Hippocampal formation (tissue), 2 donors: ENCODE measurements at places on chromosomes 13 and 19.

DNA sequence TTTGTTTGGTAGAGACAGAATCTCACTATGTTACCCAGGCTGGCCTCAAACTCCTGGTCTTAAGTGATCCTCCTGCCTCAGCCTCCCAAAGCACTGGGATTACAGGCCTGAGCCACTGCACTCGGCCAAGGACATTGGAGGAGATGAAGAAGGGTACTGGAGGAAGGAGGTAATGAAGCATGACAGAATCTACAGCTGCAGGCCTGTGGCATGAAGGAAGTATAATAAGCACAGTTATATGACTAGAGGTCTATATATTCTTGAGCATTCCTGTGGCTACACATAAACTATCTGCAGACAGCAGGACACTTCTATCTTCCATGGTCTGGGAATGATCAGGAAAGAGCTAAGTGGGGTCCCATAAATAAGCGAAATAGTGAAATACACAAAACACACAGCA is 18.2 kb downstream of the ZNF565 start:
- no peak for DNase-seq

GRCh38 chr19:18264971-18265540 is 9.2 kb downstream of the IQCN start:
- DNase-seq = no peak

DNA sequence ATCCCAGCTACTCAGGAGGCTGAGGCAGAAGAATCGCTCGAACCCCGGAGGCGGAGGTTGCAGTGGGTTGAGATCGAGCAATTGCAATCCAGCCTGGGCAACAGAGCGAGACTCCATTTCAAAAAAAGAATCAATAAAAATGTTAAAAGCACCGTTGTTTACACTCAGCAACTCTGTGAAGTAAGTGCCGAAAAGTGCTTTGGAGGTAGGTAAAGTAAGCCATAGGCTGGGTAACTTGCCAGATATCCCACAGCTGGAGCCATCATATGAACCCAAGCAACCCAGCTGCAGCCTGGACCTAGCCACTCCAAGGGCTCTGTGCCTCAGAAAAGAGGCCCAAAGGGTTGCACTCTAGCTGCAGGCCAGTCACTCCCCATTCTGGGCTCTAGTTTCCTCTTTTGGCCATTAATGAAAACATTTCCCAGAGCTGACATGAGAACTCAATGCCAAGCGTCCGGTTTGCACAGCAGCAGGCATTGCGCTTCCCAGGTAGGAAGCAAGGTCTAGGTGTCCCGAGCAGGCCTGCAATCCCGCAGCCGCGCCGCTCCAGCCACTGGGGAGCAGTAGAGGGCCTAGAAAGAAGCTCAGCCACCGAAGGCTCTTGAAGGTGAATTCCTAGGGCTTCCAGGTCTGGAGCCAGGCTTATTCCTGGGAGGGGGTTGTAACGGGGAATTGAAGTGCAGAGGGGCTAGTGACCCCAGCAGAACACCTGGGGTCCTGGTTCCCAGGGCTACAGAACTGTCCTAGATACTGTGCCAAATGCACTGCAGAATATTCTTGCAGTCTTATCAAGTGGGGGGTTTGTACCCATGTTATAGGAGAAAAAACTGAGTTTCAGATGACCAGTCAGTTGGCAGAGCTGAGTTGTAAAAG is 4.1 kb upstream of the CD79A start:
- DNase-seq = peak; percentile 24

- peak; percentile 81 for DNase-seq
Observed at GRCh38 chr19:15779756-15780476, 7.5 kb upstream of the OR10H5 start.

DNA sequence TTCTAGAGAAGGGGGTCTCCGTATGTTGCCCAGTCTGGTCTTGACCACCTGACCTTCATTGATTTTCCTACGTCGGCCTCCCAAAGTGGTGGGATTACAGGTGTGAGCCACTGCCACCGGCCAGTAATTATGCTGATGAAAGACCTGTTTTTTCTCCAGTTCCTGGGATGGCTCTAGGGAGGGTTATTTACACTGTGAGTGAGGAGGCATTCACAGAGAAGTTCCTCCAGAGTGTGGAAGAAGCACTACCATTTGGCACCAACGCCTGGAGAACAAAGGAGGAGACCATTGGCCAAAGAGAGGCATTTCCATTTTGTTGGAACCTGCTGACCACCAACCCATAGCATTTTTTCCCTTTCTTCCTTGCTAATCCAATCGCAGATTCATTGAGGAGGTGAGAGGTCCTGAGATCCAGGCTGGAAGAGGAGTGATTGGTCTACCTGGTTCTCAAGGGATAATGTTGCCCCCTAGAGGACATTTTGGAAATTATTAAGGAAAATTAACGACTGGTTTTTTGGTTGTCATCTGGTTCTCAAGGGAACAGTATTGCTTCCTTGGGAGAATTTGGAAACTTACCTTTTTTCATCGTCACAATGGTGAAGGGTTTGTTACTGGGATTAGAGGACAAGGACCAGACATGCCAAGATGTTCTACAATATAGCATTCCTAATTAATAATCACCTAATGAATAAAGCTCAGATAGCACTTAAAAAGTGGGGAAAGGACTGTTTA is 5.5 kb upstream of the SAE1 start:
- no peak for DNase-seq

DNA sequence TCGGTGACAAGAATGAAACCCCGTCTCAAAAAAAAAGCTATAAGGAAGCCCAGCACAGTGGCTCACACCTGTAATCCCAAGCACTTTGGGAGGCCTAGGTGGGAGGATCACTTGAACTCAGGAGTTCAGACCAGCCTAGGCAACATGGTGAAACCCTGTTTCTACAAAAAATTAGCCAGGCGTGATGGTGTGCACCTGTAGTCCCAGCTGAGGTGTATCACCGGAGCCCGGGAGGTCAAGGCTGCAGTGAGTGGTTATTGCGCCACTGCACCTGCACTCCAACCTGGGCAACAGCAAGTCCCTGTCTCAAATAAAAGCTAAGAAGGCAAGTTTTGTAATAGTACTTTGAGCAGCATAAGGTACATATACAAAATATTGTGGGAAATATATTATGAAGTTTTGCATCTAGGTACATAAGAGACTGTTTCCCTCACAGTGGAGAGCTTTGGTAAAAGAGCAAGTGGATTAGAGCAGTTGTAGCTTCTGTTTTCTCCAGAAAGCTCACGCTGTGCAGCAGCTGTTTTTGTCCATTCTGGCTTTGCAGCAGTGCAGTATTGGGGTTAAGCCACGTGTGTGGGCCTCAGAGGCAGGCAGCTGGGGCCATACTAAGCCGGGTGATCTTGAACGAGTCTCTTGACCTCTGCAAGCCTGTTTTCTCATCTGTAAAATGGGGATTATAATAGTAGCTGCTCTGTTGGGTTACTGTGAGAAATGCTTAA is 35.4 kb downstream of the ARHGAP35 start:
- no peak for DNase-seq

- DNase-seq = no peak
Observed at GRCh38 chr19:17075864-17076542, 426 bp downstream of the MYO9B start.

DNA sequence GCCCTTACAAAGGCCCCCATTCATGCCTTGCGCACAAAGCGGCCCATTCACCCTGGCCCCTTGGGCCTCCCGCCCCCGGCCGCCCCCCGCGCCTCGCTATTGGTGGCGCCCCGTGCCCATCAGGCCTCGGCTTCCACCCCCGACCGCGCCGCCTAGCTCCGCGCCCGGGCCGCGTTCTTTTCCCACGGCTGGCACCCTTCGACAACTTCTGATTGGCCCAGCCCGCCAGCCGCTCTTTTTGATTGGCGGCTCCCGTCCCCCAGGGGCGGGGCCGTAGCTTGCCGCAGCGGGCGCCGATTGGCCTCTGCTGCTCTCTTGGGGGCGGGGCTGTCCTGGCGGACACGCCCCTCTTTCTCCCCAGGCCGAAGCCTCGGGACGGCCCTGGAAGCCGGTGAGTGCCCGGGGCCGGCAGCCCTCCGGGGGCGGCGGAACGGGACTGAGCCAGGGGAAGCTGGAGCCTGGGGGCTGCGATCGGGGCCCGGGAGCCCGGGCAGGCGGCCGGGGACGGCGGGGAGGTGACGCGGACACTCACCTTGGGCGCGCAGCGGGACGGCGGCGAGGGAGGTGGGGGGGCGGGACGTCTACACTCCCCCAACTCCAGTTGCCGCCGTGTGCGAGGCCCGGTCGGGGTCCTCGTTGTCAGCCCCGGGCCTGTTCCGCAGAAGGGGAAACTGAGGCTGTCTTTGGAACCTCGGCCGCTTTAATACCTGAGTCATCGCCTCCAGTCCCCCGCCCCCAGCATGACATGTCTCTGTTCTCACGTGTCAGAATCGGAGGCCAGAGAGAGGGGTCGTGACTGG is at the start of gene MYH14:
Gene MYH14 (plus strand): TSS at position 342 of the 800 bp plus-strand sequence. CDS start 6,744 bp downstream, outside the sequence.
- DNase-seq = peak; percentile 96

- DNase-seq = peak; percentile 32
Observed at GRCh38 chr13:27353166-27353583, 71.2 kb upstream of the GTF3A start.

DNA sequence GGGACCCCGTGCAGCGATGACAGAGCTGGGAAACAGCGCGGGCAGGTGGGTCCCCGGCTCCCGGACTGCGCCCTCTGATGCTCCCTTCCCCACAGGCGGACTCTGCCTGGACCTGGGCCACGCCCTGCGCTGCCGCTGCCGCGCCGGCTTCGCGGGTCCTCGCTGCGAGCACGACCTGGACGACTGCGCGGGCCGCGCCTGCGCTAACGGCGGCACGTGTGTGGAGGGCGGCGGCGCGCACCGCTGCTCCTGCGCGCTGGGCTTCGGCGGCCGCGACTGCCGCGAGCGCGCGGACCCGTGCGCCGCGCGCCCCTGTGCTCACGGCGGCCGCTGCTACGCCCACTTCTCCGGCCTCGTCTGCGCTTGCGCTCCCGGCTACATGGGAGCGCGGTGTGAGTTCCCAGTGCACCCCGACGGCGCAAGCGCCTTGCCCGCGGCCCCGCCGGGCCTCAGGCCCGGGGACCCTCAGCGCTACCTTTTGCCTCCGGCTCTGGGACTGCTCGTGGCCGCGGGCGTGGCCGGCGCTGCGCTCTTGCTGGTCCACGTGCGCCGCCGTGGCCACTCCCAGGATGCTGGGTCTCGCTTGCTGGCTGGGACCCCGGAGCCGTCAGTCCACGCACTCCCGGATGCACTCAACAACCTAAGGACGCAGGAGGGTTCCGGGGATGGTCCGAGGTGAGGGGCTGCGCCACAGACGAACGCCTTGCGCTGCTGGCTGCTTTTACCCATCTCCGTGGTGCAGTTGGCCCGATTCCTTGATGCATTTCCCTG is 7.8 kb upstream of the SELENOV start:
- no peak for DNase-seq

GRCh38 chr13:65470781-65471180 is 1759.4 kb downstream of the PCDH9 start:
- DNase-seq = no peak

DNA sequence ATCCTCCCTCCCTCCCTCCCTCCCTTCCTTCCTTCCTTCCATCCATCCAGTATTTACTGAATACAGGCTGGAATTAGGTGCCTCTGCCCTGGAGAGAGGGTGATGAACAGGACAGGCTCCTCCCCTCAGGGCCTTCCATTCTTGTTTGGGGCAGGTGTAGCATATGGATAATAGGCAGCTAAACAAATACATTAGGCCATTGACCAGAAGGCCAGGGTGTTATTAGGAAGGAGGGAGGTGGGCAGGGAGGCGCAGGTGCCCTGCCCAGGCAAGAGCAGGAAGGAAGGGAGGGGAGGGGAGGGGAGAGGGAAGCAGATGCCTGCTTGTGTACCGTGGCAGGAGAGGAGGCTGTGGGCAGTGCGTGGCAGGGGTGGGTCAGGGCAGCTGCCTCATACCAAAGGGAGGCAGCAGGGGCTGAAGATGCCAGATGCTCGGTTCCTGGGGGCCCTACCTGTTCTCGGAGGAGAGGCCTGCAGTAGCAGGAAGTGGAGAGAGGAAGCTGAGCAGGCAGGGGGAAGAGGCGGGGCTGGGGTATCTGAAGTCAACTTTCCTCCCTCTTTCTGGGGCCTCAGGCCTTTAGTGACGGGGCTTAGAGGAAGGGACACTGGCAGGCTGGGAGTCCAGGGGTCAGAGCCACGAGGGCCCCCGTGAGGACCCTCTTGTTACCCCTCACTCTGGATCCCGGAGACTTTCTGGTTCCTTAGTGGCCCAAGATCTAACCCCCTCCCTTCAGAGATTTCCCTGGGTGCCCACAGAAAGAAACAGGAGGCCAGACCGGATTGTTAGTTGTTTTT is at the start of gene RINL:
Gene RINL (minus strand): TSS at position 495 of the 794 bp plus-strand sequence. CDS start 1,533 bp downstream, outside the sequence.
- DNase-seq = peak; percentile 9

- no peak for DNase-seq
Observed at GRCh38 chr13:19643652-19644051, 10.2 kb downstream of the MPHOSPH8 start.

DNA sequence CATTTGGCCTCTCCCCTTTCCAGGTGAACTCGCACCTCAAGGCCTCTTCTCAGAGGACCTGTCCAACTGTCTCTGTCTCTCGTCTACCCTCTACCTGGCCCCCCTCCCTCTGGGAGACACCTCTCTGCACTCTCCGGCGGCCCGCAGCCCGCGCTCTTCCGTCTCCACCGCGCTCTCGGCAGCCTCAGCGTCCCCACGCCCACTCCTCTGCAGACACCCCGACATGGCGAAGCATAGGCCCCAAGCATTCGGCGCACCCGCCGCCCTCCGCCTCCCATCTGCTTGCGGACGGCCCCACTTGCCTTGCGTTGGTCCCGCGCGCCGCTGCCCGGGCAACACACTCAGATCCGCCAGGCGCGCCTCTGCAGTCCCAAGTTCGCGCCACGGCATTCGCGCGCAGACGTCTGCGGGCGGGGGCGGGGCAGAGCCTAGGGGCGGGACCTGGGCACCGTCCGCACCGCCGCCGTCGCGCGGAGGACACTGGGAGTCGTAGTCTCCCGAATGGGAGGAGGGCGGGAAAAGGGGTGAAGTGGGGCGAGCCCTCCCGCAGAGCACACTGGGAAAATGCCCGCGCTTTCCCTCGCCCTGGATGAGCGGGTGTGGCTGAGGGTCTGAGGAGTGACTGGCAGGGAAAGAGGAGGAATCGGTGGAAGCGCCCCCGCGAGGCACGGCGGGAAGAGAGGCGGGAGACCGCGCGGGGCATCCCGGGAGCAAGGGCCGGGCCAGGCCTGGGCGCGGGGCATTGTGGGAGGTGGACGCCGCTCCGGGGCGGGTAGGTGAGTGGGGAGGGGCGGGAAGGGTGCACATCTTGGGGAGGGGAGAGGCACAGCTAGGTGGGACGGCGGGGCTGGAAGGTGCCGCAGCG is at the start of the genes LIG1 and ZSWIM9:
Gene LIG1 (minus strand): TSS at position 406 of the 865 bp plus-strand sequence. CDS start 4,778 bp downstream, outside the sequence.
Gene ZSWIM9 (plus strand): TSS at position 742 of the 865 bp plus-strand sequence. CDS start 1,123 bp downstream, outside the sequence.
- DNase-seq = peak; percentile 92

GRCh38 chr19:54162241-54162805 is 2.8 kb upstream of the LENG1 start:
- DNase-seq = peak; percentile 63

DNA sequence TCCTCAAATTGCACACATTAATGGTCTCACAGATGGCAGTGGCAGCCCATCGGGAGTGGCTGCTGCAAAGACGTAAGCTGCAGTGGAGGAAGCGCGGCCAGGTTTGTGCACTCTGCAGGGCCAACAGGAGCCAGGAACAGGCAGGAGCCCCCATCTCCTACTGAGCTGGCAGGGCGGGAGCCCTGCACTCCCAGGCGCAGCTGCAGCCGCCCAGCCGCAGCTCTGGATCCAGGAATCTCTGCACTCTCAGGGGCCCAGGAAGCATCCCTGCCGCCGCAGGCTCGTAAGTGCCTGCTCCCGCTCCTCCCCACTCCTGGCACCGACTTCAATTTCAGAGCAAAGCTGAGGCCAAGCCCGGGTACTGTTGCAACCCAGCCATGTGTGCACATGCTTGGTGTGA is 37.5 kb downstream of the ANKRD27 start:
- no peak for DNase-seq

- peak; percentile 13 for DNase-seq
Observed at GRCh38 chr13:62512194-62513141, 1096.8 kb upstream of the PCDH20 start.
